ENCODE measurements at places on chromosomes 12 and 14. TPM values are rescaled to one million over a fixed set of nuclear protein-coding genes. Genes with fewer than 3 reads are reported as not detected.

DNA sequence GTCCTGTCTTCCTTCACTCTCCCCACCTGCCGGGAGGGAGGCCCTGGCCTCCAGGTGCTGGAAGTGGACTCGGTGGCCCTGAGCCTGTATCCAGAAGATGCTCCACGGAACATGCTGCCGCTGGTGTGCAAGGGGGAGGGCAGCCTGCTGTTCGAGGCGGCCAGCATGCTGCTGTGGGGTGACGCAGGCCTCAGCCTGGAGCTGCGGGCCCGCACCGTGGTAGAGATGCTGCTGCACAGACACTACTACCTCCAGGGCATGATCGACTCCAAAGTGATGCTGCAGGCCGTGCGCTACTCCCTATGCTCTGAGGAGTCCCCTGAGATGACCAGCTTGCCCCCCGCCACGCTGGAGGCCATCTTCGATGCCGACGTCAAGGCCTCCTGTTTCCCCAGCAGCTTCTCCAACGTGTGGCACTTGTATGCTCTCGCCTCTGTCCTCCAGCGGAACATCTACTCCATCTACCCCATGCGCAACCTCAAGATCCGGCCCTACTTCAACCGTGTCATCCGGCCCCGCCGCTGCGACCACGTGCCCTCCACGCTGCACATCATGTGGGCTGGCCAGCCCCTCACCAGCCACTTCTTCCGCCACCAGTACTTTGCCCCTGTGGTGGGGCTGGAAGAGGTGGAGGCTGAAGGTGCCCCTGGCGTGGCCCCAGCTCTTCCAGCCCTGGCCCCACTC lies 8.8 kb downstream of the VRTN start:
- DNase-seq, result no peak

DNA sequence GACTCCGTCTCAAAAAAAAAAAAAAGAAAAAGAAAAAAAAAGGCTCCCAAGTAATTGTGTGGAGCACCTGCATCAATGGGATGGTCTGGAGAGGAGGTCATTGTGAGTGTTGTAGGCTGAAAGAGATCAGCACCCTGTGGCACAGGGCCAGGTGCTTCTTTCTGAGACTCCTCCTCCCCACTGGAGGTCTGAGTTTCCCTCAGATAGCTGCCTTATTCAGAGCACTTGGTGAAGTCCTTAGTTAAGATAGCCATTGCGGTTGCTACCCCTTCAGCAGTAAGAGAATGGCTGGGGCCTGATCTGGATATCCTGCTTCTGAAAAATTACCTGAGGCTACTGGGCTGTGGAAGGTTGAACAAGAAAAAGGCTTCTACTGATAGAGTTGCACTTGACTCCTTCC lies 69.8 kb downstream of the ANO6 start:
- no peak for DNase-seq

GRCh38 chr14:90087433-90087832 lies 25.6 kb downstream of the KCNK13 start:
- DNase-seq, result no peak

DNA sequence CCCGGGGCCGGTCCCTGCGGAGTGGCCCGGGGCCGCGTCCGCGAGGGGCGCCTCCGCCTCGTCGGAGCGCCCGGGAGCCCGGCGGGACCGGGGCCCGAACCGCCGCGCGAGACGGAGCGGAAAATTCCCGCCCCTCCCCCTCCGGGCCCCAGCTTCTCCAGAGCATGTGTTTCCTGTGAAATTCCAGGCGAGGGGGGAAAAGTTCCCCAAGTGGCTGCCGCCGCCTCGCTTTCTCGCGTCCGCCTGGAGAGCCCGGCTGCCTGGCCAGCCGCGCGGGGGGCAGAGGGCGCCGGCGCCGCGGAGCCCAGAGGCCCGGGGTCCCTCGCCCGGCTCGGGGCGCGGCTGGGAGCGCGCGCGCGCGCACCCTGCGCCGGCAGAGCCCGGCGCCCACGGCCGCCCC lies 904 bp downstream of the CACNA1C start:
- no peak for DNase-seq

DNA sequence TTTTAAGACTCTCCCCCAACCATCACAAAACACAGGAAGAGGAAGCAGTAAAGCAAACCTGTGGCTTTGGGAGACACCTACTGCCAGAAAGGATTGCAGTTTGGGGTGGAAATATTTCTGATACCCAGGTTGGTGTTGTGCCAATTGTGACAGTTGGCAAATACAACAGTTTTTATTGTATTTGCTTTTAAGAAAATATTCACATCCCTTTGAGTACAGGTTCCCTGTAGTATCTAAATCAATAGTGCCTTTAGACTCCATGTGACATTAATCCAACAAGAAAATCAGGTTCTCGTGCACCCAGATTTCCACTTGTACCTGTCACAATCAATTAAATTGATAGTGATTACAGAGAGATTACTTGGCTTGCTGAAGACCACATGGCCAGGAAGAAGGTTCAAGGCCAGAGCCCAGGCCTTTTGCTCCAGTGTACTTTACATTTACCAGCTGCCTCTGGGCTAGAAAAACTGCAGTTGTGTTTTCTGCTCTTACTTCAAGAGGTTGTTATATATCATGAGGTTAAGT lies 361.2 kb downstream of the ATP23 start:
- no peak for DNase-seq

VWF gene
- 0.21 TPM for total RNA-seq

SERPINA9 gene
- total RNA-seq, result not detected

SLC41A2 gene
- total RNA-seq, result 3.8 TPM

Measured in neural crest cell (in vitro differentiated cells).